ENCODE measurements at places on chromosomes 4 and X. TPM values are rescaled to one million over a fixed set of nuclear protein-coding genes. Genes with fewer than 3 reads are reported as not detected.

RIBC1 gene
- 0.94 TPM for total RNA-seq

UNC5C gene
- total RNA-seq, result not detected

GLOD5 gene
- not detected for total RNA-seq

MND1 gene
- 12.6 TPM for total RNA-seq

HSD17B13 gene
- 0.06 TPM for total RNA-seq

RBM10 gene
- total RNA-seq, result 28.3 TPM

PTPN13 gene
- 3.4 TPM for total RNA-seq

KCTD8 gene
- total RNA-seq, result not detected

ADGRL3 gene
- 0.05 TPM for total RNA-seq

GRIA3 gene
- total RNA-seq, result not detected

CT45A5 gene
- total RNA-seq, result 0.26 TPM

SPANXN1 gene
- total RNA-seq, result not detected

EGFL6 gene
- not detected for total RNA-seq

LNX1 gene
- total RNA-seq, result not detected

FAT4 gene
- total RNA-seq, result 0.85 TPM

TRAM1L1 gene
- 0.32 TPM for total RNA-seq

GPAT3 gene
- total RNA-seq, result 50.5 TPM

TLR10 gene
- 0.05 TPM for total RNA-seq

RNF212 gene
- 2.1 TPM for total RNA-seq

MAGEB17 gene
- total RNA-seq, result not detected

TMSB15B gene
- 4.9 TPM for total RNA-seq

IGFBP7 gene
- 331 TPM for total RNA-seq

MAGEE2 gene
- total RNA-seq, result not detected

TCEAL7 gene
- not detected for total RNA-seq

USP17L20 gene
- total RNA-seq, result not detected

TMEM154 gene
- 0.08 TPM for total RNA-seq

PPBP gene
- not detected for total RNA-seq

PIR gene
- 56.1 TPM for total RNA-seq

CXorf38 gene
- total RNA-seq, result 10.4 TPM

All from A549 treated with RU486 at 1 μM for 4 hours (cell line).